ENCODE measurements at places on chromosomes 1 and 21.

- DNase-seq, result peak; percentile 84
Observed at GRCh38 chr1:21573971-21574465, 64.8 kb downstream of the ALPL start.

- no peak for DNase-seq
Observed at GRCh38 chr1:60503266-60503925, 429.8 kb upstream of the C1orf87 start.

- DNase-seq, result no peak
Observed at GRCh38 chr1:92951141-92951582, 10.1 kb downstream of the DIPK1A start.

GRCh38 chr21:41280115-41280919, 36.3 kb upstream of the FAM3B start:
- DNase-seq, result no peak

DNA sequence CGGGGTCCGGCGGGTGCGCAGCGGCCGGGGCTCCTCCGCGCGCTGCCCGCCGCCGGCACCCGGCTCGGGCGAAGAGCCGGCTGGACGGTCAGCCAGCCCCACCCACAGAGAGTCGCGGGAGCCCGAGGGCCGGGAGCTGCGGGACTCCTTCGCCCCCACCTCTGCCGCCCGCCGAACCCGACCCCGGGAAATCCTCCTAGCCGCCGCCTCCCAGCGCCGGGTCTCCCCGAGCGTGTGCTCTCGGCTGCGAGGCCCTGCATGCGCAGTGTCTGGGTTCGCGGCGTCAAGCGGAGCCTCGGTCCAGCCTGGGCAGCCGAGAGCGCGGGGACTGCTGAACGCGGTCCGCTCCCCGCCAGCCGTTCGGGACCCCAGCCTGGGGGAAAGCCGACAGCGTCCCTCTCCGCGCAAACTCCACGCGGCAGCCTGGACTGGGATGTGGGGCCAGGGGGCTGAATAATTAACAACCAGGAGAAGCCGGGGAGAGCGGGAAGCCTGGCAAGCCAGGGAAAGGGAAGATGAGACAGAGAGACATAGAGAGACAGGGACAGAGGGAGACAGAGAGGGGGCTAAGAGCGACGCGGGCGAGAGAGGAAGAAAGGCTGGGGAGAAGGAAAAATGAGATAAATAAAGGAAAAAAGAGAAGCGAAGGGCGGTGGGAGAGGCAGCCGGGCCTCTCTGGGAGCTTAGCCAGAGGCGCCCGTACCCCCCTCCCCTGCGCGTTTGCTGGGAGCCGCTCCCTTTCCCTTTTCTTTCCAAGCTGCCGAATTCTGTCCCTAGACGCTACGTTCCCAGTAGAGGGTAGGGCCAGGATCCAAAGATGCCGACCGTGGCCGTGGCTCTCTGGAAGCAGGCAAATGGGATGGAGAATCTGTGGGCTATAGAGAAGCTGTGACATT, 64.2 kb downstream of the MEF2D start:
- DNase-seq, result no peak

DNA sequence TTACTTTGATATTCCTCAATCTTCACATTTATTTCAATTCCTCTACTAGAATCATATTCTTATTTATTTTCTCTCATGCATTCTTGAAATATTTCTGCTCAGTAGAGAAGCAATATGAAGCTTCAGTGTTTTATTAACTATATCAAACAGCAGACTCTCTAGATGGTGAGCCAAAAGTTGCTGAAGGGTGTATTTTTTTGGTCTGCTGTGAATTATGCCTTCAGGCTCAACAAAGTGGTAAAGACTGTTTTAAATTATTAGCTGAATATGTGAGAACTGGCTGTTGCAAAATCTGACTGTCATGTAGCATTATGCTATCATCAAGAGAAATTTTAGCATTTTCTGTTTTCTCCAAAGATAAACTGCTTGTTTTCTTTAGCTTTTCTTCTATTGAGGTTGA, 24.9 kb upstream of the CDC42BPA start:
- no peak for DNase-seq

DNA sequence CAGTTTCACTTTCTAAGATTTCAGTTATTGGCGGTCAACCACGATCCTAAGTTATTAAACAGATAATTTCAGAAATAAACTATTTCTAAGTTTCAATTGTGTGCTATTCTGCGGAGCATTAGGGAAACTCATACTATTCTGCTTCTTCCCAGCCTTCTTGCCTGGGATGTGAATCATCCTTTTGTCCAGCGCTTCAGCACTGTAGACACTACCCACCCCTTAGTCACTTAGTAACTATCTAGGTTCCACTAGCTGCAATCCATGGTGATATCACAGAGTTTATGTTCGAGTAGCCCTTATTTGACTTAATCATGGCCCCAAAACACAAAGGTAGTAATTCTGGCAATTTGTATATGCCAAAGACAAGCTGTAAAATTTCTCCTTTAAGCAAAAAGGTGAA, 279.9 kb upstream of the ADAMTS5 start:
- no peak for DNase-seq
